ENCODE measurements at places on chromosomes 4 and X. TPM values are rescaled to one million over a fixed set of nuclear protein-coding genes. Genes with fewer than 3 reads are reported as not detected.

ENPEP gene
- polyA plus RNA-seq: not detected

TLR2 gene
- 0.58 TPM for polyA plus RNA-seq

C1QTNF7 gene
- polyA plus RNA-seq: not detected

HTN3 gene
- not detected for polyA plus RNA-seq

SOWAHB gene
- not detected for polyA plus RNA-seq

RHOXF1 gene
- polyA plus RNA-seq: not detected

FAM236A gene
- polyA plus RNA-seq: not detected

CAPN6 gene
- polyA plus RNA-seq: not detected

Measured in IgD-negative memory B cell (primary cell).